Ecto neural progenitor cell (in vitro differentiated cells): ENCODE measurements at places on chromosomes 3 and 15.

GRCh38 chr3:66808891-66809594 is 189.1 kb upstream of the KBTBD8 start:
- no peak for DNase-seq

GRCh38 chr15:94272251-94272898 is 41.0 kb downstream of the MCTP2 start:
- DNase-seq, result no peak

- peak; percentile 53 for DNase-seq
Observed at GRCh38 chr3:15064299-15064834, 748 bp downstream of the MRPS25 start.

DNA sequence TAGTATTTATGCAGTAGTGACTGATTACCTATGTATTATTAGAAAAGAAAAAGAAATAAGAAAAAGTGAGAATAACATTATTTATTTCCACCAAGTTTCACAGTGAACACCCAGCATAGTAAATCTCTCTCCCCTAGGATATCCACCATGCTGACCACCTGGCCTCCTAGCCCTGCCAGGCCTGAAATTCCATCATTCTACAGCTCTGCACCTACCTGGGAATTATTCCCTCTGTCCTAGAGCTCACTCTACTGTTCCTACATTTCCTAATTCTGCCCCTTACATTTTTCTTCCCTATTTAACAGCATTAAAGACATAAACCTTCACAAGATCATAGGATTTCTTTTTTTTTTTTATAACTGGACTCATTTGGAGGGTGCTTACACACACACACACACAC is 525.3 kb upstream of the PPP2R3A start:
- DNase-seq, result no peak

- no peak for DNase-seq
Observed at GRCh38 chr15:64355348-64355943, 527 bp downstream of the CSNK1G1 start.

DNA sequence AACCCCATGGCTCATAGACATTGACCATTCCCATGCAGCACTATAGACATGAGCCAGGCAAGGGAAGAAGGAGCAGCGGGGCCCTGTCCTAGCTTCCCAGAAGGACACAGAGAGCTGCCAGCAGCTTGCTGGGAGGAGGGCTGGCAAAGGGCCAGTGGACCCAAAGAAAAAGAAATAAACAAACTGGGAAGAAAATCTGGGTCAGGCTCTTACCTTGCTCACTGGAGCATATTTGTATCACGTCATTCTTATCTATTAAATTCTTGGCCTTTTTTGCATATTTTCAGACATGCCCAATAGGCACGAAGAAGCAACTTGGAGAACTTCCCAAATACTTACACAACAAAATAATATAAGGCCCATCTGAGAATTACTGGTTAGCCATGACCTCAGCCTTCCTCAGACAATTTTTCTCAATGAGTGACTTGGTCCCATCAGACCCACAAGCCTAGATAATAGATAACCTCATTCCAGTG is 28.4 kb downstream of the RASGRP1 start:
- no peak for DNase-seq

DNA sequence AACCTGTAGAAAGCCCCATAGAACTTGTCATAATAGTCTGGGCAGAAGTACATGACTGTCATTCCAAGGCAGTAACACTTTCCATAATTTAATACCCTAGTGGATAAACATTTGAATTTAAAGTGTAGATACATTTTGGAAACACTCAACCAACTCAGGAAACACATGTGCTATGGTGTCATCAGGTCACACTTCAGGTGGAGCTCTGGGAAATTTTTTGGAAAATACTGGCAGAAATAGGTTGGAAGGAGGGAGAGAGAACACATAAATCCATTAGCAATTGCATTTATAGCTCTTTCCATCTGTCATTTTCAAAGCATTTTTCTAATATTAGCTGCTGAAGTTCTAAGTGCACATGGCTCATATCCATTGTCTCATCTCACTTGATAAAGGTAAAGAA is 135.7 kb downstream of the MEIS2 start:
- DNase-seq, result no peak

GRCh38 chr15:78351539-78351938 is 11.4 kb downstream of the CRABP1 start:
- no peak for DNase-seq

DNA sequence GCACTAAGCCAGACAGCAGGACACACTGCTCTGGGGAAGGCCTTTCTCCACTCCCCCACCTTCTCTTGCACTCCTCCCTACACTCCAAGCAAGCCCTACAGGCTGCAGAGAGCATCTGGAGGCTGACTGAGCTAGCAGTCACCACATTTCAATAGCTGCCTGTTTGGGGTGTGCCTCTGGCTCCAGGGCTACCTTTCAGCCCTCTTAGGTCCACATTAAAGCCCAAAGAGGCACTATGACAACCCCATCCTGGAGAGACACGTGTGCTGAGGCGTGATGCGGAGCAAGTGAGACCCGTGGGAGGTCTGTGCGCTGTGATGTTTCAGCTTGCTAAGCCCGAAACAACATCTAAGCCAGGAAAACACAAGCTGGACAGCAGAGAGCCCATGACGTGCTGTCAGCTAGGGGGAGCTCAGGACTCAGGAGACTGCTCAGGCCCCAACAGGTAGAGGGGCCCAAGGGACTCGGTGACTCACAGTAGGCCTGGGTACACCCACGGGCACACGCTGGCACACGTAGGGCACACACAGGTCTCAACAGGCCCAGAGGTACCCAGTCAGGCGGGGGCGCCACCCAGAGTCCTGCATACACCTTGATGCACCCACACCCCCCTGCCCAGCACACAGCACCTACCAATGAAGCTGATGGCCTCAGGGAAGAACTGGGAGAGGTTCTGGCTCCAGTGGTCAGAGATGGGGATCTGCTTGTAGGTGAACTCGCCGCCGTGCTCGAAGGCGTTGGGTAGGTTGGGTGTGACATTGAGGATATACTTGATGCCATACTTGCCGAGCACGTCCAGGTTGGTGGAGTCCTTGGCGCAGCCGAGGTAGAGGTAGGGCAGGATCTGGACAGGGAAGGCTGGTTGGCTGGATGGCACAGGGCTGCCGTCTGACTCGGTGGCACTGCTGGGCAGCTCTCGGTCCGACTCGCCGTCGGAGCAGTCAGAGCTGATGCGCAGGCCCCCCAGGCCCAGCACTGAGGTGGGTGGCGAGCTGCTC is 2.8 kb downstream of the DUSP7 start:
- no peak for DNase-seq
